NCI-H2171 treated with DMSO at 0.1 percent for 48 hours (cell line): ENCODE measurements at places on chromosomes 6 and 20.
A peak's percentile ranks its signal among the peaks of the same experiment; 100 is the strongest.

GRCh38 chr6:70901324-70901723 is 55.5 kb downstream of the B3GAT2 start:
- DNase-seq = no peak

GRCh38 chr6:83893024-83893423 is 33.5 kb downstream of the CYB5R4 start:
- peak; percentile 70 for DNase-seq

DNA sequence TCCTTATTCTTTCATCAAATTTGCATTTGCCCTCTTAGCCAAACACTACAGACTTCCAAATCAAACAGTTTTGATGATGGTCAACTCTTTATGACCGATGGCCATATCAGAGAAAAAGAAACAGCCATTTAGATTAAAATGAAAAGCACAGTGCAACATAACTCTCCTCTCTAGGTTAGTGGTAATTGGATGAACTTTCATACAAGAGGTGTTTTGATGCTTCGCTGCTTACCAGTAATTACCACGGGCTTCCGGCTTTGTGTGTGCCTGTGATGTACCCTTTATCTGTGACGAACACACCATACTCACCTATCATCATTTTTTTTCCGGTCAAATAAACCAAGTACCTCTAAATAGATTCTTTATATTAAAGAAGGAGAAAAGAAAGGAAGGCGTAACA is 181.8 kb downstream of the FOXA2 start:
- no peak for DNase-seq

DNA sequence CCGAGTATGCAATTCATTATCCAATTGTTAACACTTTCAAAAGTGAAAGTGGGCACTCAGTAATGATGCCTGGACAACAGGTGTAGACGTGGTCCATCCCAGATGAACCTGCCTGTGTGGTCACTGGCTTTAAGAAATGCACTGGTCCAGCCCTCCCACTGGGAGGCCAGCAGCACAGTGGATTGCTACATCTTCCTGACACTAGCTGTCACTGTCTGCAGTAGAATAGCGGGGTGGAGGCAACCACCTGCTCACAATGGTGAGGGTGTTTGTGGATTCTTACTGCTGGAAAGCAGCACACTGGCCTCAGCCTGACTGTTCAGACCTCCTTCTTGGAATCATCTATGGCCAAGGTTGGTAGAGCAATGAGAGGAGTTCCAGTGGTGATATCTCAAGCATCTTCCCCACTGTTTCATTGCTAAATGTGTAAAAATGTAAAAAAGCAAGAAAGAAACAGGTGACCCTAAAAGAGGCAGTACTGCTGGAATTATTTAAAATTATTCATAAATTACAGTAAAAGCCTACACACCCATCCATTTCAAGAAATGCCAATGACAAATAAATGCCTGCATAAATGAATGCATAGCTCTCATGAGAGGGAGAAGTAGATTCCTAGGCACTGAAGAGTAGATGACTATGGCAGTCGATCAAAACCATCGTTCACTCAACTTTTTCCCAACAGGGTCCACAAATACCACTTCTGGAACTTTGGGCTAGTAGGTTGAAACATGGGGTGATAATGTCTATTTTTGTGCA is 228.0 kb upstream of the PLN start:
- DNase-seq = no peak

- DNase-seq = no peak
These were observed 159.5 kb downstream of the LY86 start for GRCh38 chr6:6748001-6748400.

DNA sequence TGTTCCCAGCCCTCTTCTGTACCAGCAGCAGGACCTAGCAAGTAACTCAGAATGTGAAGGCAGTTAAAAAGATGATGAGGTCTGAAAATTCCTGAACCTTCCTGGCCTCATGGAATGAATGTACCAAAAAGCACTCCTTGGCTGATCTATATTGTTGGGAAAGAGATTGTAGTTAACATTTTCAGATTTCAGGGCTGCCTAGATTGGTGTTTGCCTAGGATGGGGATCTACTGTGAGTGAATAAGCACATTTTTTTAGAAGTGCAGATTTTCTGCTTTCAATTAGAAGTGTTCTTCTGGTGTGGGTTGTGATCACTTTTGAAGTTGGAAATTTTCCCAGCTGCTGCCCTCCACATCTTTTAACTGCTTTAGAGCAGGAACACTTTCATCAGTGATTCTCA is 6.2 kb downstream of the MYLIP start:
- no peak for DNase-seq

- DNase-seq = no peak
These were observed 134.3 kb downstream of the SLC23A2 start for GRCh38 chr20:4867051-4867450.

- no peak for DNase-seq
These were observed 84.1 kb upstream of the EPB41L1 start for GRCh38 chr20:36070451-36070850.

GRCh38 chr6:79465381-79465780 is 71.8 kb downstream of the LCA5 start:
- DNase-seq = no peak

DNA sequence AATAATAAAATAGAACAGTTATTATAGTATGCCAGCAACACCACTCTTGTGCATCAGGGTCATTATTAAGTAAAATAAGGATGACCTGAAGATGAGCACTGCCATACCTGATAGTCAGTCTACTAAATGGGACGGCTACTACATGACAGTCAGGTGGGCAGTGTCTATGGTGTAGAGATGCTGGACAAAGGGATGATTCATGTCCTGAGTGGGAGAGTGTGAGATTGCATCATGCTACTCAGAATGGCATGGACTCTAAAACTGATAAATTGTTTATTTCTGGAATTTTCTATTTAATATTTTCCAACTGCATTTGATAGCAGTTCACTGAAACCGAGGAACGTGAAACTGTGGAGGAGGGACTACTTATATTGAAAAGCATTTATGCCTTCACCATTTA is 38.8 kb downstream of the SNX9 start:
- no peak for DNase-seq

DNA sequence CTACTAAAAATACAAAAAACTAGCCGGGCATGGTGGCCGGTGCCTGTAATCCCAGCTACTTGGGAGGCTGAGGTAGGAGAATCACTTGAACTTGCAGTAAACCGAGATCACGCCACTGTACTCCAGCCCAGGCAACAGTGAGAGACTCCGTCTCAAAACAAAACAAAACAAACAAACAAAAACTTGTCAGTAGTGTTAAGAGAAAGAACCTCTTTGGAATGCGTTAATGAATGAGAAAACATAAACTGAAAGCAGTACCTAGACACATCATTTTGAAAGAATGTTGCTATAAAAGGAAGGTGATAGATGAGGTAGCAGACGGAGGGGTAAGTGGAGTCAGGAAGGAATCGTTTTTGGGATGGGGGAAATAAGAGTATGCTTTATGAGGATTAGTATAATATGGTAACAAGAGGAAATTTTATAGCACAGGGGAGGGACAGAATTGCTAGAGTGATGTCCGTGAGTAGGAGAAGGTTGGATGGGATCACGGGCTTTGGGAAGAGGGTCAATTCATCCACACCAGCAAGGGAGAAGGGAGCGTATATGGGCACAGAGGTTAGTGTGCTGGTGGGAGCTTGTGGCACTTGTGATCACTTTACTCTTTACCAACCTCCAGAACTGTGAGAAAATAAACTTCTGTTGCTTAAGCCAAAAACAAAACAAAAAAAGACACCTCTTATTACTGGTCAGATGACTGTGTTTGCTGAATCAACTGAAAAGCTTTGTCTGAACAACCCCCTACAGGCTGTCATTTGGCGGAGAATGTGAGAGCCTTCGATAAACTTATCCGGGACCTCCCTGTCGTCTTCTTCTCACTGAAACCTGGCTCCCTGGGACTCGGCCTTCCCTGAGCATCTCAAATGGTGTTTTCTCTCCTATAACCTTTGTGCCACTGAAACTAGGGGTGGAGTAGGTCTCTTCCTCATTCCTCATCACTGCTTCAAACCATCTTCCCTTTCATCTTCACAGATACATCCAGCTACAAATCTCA is 48.9 kb upstream of the TFAP2A start:
- DNase-seq = no peak

GRCh38 chr20:48773837-48774418 is 53.9 kb downstream of the PREX1 start:
- DNase-seq = no peak

DNA sequence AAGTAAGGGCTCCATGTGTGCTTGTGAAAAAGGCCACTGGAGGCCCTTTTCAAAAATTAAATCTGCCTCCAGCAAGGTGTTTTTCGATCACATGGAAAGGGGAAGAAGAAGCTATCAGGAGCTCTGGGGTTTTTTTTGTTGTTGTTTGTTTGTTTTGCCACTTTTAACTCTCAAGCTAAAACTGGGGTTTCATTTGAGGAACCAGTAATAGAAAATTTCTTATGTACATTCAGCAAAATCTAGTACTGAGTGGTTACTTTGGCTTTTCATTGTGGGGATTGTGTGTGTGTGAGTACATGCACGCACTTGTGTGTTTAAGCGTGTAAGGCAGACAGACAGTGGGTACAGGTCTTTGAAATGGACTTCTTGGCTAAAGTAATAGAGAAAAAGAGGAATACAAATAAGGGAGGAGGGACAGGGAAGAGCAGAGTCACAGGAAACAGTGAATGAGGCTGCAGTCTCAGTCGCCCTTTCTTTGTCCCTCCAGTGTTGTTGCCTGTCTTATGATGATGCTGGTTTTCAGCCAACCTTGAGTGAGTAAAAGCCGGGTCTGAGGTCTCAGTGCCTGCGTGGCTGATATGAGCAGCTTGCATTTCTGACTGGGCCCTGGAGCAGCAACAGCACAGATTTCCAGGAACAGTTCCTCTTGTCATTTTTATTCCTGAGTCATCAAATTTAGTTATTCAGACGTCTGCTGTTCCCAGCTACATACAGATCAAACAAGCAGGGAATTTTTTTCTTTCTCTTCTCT is 26.2 kb downstream of the SLC16A10 start:
- DNase-seq = no peak

GRCh38 chr6:92820601-92821000 is 598.8 kb downstream of the EPHA7 start:
- DNase-seq = no peak

- no peak for DNase-seq
These were observed 420.1 kb upstream of the BTBD3 start for GRCh38 chr20:11497545-11497944.

DNA sequence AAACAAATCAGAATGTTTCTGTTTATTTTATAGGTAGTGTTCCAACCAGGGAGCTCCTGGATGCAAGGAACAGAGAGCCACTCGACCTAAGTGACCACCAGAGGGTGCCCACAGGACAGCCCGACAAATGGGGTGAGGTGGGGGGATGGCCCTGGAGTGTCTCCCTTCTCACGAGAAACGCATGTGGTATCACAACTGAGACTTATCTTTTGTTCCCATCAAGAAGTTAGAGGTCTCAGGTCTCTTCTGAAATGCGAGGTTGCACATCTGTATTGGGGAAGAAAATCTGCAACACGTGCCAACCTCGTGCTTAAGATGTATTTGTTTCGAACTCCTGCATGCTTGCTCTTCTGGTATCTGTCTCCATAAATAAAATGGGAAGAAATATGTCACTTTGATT is 104.0 kb downstream of the ISM1 start:
- DNase-seq = no peak

GRCh38 chr6:157098999-157099398 is 224.3 kb downstream of the TMEM242 start:
- DNase-seq = no peak

- DNase-seq = no peak
These were observed 75.8 kb upstream of the E2F3 start for GRCh38 chr6:20325641-20326421.

- no peak for DNase-seq
These were observed 19.7 kb downstream of the PBOV1 start for GRCh38 chr6:138198430-138199091.

GRCh38 chr20:33790566-33790965 is 20.6 kb upstream of the CHMP4B start:
- DNase-seq = peak; percentile 59

DNA sequence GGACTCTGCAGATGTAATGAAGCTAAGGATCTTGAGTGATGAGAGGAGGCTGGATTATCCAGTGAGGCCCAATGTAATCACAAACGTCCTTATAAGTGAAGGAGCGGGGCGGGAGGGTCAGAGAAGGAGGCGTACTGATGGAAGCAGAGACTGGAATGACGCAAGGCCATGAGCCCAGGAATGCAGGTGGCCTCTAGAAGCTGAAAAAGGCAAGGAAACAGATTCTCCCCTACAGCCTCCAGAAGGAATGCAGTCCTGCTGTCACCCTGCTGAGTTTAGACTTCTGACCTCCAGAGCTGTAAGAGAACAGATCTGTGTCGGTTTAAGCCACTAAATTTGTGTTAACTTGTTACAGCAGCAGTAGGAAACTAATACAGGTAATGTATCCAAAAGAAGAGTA is 227.9 kb downstream of the PTPRT start:
- no peak for DNase-seq

DNA sequence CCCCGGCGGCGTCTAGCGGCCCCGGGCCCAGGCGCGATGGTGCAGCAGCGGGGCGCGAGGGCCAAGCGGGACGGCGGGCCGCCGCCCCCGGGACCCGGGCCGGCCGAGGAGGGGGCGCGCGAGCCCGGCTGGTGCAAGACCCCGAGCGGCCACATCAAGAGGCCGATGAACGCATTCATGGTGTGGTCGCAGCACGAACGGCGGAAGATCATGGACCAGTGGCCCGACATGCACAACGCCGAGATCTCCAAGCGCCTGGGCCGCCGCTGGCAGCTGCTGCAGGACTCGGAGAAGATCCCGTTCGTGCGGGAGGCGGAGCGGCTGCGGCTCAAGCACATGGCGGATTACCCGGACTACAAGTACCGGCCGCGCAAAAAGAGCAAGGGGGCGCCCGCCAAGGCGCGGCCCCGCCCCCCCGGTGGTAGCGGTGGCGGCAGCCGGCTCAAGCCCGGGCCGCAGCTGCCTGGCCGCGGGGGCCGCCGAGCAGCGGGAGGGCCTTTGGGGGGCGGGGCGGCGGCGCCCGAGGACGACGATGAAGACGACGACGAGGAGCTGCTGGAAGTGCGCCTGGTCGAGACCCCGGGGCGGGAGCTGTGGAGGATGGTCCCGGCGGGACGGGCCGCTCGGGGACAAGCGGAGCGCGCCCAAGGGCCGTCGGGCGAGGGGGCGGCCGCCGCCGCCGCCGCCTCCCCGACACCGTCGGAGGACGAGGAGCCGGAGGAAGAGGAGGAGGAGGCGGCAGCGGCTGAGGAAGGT is 715 bp downstream of the SOX12 start:
- peak; percentile 69 for DNase-seq

- no peak for DNase-seq
These were observed 83.7 kb downstream of the YTHDF1 start for GRCh38 chr20:63132131-63132714.

DNA sequence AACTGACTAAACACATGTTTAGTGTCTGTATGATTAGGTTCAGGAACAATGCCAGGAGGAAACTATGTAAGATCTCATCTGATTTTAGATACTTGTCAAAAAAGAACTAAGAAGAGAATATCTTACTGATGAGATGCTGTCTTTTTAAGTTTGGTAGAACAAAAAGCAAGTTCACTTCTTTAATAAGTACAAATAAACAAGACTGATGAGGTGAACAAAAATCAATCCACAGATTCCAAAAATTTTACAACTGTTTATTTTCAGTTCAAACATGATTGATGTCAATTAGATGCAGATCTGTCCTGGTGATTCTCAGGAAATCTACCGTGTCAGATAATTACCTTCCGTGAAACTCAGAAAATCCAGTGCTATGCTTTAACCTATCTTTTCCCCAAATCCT is 24.9 kb downstream of the EPHA7 start:
- DNase-seq = no peak

- no peak for DNase-seq
These were observed 147.4 kb downstream of the CDH4 start for GRCh38 chr20:61399433-61399832.

- DNase-seq = no peak
These were observed 661.7 kb upstream of the CITED2 start for GRCh38 chr6:140036196-140036595.

GRCh38 chr6:44556046-44556445 is 168.5 kb downstream of the CDC5L start:
- DNase-seq = no peak
